DMS79 treated with DMSO at 0.1 percent for 48 hours (cell line): ENCODE measurements at places on chromosomes 6 and 20.

- DNase-seq = no peak
These were observed 211.0 kb downstream of the MOXD1 start for GRCh38 chr6:132190097-132190814.

DNA sequence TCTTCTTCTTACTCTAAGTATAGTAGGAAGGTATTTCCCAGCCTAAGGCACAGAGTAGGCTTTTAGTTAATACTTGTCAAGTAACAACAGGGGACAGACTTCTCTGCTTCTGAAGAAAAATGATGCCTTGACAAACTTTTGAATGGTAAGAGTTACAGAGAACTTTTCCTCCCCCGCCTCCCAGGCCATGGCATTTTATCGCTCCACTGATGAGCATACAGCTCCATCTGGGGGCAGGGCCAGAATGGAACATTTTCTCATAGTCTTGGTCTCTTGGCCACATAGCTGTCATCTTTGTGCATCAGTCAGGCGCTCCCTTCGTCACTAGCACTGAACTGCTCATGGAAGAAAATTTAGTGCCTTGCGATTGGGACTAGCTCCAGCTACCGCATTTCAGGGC is 1066.8 kb upstream of the CITED2 start:
- DNase-seq = no peak

- DNase-seq = no peak
These were observed 29.9 kb downstream of the UCKL1 start for GRCh38 chr20:63926298-63926697.

DNA sequence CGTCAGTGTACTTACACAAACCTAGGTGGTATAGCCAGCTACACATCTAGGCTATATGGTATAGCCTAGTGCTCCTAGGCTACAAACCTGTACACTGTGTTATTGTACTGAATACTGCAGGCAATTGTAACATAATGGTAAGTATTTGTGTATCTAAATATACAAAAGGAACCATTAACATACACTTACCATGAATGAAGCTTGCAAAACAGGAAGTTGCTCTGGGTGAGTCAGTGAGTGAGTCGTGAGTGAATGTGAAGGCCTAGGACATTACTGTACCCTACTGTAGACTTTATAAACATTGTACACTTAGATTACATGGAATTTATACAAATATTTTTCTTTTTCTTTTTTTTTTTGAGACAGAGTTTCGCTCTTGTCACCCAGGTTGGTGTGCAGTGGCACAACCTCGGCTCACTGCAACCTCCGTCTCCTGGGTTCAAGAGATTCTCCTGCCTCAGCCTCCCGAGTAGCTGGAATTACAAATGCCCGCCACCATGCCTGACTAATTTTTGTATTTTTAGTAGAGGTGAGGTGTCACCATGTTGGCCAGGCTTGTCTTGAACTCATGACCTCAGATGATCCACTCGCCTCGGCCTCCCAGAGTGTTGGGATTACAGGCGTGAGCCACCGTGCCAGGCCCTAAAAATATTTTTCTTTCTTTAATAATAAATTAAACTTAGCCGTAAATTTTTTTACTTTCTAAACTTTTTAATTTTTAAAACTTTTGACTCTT is 15.4 kb upstream of the KIAA1755 start:
- DNase-seq = no peak

- DNase-seq = peak; percentile 46
These were observed 38.2 kb upstream of the SLCO4A1 start for GRCh38 chr20:62603907-62604785.

DNA sequence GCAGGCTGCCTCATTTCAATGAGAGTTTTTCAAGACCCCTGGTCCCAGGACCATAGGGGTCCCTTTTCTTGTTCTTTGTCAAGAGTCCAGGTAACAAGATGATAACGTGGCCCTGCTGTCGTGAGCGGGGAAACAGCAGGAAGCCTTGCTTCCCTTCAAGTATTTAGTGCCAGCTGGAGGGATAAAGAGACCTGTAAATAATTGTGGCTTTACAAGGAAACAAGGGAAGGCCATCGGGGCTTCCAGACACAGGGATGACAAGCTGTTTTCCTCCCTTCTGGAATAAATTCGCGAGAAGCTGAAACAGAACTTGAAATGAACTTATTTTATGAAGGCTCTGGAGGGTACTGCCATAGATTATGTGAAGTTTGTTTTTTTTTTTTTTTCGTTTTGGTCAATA is 163.2 kb downstream of the SYNDIG1 start:
- no peak for DNase-seq

GRCh38 chr6:93136111-93136510 is 283.2 kb downstream of the EPHA7 start:
- DNase-seq = no peak

- no peak for DNase-seq
These were observed 86.6 kb downstream of the HFE start for GRCh38 chr6:26173836-26174145.

DNA sequence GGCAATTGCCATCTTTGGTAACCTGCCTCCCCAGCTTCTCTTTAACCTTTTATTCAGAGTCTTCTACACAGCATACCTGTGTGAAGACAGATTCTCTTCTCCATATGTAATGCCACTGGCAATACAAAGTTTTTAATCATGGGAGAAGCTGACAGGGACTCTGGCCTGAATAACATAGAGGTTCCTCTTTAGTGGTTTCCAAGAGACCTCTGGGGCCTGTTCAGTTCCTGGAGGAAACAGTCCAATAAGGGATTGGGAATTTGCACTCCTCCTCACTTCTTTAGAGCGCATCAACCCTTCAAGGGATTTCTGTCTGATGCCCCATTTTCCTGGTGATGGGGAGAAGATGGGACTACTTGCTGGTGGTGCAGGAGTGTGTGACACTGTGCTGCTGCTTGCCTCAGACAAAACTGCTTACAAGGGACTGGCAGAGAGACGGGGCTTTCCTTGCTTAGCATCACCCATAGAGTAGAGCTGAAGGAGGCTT is 1.4 kb downstream of the RIMS1 start:
- DNase-seq = no peak

DNA sequence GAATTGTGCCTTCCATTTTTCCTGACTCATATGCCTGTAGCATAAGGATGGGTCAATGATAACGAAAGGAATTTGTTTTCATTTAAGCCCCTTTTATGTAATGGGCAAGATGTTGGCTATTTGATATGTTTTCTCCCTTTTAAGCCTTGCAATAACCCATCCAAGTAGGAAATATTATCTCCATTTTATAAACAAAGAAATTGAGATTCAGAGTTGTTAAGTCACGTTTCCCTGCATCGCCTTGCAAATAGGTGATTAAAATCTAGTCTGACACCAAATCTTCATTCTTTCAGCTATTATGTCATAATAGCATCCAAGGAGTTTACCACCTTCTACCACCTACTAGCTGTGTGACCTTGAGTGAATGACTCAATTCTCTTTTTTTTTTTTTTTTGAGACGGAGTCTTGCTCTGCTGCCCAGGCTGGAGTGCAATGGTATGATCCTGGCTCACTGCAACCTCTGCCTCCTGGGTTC is 7.0 kb downstream of the HNF4A start:
- no peak for DNase-seq

GRCh38 chr6:25649611-25650010 is 2.4 kb upstream of the SCGN start:
- DNase-seq = no peak

DNA sequence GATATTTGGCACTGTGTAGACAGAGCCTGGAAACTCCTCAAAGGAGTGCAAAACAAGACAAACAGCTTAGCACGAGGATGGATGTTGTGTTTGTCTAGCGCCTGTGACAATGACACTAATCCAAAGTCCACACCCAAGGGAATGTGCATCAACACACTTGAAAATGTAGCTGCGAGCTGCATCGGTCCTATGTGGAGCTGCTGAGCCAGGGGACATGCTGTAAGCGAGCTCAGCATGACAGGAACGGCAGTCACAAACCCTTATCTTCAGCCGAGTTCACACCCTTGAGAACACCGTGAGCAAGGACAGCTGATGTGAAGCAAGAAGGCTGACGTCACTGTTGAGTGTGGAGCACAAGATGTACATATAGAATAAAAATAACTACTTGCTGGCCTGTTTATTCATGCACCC is 684.3 kb downstream of the QKI start:
- DNase-seq = no peak

GRCh38 chr6:78188891-78189290 is 536.1 kb downstream of the MEI4 start:
- no peak for DNase-seq

- DNase-seq = no peak
These were observed 42.3 kb upstream of the OCSTAMP start for GRCh38 chr20:46592580-46593362.

DNA sequence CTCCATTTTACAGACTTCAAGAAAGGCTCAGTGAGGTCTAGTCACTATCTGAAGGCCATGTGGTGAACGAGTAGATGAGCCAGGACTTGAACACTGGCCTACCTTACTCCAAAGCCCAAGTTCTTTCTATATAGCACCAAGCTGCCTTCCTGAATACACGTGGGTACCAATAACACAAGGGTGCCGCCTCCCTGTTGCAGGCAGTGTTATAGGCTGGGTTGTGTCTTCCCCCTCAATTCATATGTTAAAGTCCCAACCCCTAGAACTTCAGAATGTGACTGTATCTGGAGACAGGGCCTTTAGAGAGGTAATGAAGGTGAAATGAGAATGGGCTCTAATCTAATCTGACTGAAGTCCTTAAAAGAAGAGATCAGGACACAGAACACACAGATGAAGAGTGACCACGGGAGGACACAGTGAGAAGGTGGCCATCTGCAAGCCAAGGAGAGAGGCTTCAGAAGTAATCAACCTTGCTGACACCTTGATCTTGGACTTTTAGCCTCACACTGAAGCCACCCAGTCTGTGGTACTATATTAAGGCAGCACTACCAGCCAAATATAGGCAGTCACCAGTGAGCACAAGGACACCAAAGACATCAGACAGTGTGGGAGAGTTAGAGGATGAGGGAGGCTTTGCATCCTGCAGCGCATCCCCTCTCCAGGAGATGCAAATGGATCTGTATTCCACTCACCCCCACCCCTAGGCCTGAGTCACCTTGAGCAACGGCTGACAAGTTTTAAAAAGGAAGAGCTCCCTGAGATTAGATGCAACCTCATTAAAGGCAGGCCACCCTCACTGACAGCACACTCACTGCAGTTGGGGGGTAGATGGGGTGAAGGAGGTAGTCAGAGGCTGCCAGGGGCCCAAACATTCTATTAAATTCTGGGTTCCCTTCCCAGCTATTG is 40.9 kb upstream of the LYRM2 start:
- no peak for DNase-seq

DNA sequence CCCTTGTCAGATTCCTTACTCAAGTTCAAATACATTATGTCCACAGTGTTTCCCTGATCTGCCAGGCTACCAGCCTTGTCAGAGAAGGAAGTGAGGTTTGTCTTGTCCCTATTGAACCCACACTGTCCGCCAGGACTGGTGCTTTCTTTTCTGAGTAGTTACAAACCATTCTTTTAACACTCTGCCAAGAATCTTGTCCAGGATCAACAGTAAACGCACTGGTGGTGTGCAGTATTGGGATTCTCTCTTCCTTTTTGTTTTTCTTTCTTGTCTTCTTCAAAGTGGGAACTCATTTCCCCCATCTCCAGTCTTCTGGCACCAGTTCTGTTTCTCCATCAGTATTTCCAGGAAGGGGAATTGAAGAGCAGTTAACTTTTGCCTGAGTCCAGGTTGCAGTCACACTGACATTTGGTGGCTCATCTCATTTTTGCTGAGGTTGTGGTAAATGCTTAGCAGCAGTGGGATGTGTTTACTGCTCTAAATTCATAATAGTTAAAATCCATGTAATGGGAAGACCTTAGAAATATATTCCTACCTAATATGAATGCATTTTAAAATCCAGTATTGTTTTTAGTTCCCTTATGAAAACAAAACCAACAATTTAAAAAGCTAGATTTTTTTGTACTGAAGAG is 295.3 kb downstream of the PRL start:
- DNase-seq = no peak

GRCh38 chr6:23089981-23090380 is 520.6 kb downstream of the HDGFL1 start:
- DNase-seq = no peak

DNA sequence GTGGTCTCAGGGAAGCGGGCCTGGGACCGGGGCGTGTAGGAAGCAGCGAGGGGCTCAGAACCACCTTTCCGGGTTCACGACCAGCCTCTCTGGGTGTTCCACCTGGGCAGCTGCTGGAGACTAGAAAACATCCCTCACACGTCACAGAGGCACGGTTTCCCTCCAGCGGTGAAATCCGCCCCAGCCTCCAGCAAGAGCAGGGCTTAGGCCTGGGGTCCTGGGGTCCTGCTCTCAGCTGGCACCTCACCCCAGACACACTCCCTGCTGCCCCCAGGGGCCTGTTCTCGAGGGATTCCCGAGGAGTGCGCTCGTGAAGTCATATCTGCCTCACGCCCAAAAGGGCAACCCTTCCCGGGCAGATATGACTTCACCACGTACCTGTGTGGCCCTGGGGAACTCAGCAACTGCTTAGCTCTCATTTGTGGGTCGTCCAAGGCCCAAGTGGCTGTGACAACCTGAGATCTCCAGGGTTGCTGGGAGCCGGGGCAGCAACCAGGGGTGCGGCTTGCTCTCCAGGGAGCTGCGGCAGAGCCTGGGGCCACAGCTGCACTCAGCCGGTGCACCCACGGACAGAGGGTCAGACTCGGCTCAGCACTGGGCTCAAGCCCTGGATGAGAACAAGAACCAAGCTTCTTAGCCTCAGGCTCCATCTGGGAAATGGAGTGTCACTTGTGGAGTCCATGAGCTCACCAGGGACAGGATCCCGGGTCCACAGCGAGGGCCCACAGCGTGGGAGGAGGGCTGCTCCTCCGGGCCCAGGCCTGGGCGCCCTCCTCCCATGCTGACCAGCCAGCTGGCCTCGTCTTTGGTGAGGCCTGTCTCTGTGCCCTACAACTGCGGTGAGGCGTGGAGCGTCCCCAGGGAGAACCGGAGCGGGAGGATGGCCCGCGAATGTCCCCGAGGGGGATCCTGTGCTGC is 661 bp downstream of the FNDC11 start:
- DNase-seq = no peak

DNA sequence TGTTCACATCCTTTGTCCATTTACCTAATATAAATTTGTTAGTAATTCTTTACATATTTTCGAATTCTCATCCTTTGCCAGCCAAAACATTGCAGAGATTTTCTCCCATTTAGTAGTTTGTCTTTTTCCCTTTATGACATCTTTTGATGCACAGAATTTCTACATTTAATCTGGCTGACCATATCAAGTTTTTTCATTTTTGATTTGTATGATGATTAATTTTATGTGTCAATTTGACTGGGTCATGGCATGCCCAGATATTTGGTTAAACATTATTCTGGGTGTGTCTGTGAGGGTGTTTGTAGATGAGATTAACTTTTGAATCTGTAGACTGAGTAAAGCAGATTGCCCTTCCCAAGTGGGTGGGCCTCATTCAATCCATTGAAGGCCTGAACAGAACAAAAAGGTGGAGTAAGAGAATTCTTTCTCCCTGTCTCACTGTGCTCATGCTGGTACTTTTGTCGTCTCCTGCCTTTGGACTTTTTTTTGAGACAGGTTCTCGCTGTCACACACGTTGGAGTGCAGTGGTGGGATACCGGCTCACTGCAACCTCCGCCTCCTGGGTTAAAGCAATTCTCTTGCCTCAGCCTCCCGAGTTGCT is 72.1 kb upstream of the EPB41L1 start:
- DNase-seq = no peak

GRCh38 chr6:116210750-116211425 is 43.0 kb downstream of the TSPYL4 start:
- DNase-seq = peak; percentile 48
